ENCODE measurements at places on chromosomes 1 and 21.

GRCh38 chr1:45840704-45841103, 37.3 kb downstream of the MAST2 start:
- no peak for DNase-seq

- DNase-seq = no peak
These were observed 108.0 kb upstream of the KIF26B start for GRCh38 chr1:245046769-245047168.

GRCh38 chr1:50300297-50300696, 122.9 kb downstream of the DMRTA2 start:
- no peak for DNase-seq

- DNase-seq = peak; percentile 47
These were observed 41.8 kb upstream of the PWP2 start for GRCh38 chr21:44065428-44065827.

GRCh38 chr1:35269201-35269988, 886 bp downstream of the ZMYM4 start:
- peak; percentile 13 for DNase-seq

- no peak for DNase-seq
These were observed 178.9 kb upstream of the CAMK1G start for GRCh38 chr1:209404577-209404976.
